Breast epithelium (tissue), 4 donors: ENCODE measurements at places on chromosomes 6 and 20. TPM values are rescaled to one million over a fixed set of nuclear protein-coding genes. Genes with fewer than 3 reads are reported as not detected.

GRCh38 chr20:14992153-14992552 is 654.7 kb upstream of the FLRT3 start:
- H3K4me3 ChIP-seq: no peak overlapping the region
- H3K27ac ChIP-seq: no peak overlapping the region
- H3K36me3 ChIP-seq: no peaks in the 10 kb centered on the region
- no peak for DNase-seq
- H3K27me3 ChIP-seq: no peaks in the 10 kb centered on the region
- no peaks in the 10 kb centered on the region for H3K4me1 ChIP-seq

DNA sequence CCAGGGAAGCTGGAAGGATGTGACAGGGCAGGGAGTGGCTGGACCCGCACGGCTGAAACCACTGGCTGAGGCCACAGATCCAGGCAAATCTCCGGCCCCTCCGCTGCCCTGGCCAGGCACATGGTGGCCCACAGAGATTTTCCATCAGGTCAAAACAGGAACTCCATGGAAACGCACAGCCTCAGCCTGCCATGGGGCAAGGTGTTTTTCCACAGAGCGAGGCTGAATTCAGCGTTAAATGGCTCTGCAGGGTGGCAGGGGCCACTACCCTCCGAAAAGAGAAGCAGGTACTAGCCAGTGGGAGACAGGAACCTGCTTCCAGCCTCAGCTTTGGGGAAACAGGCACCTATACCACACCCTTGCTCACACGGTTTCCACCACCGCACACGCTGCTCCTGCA is 53.1 kb downstream of the PREX1 start:
- H3K27ac ChIP-seq: peak overlapping the region; percentile 43
- H3K36me3 ChIP-seq: no peaks in the 10 kb centered on the region
- no peaks in the 10 kb centered on the region for H3K4me1 ChIP-seq
- H3K4me3 ChIP-seq: no peak overlapping the region

Gene MTFR2
- 0.73 TPM for total RNA-seq

- H3K27ac ChIP-seq: peak overlapping the region; percentile 61
- peak; percentile 90 for DNase-seq
- no peak overlapping the region for H3K4me3 ChIP-seq
These were observed 49.4 kb upstream of the PTPN1 start for GRCh38 chr20:50460608-50461267.

Gene CST2
- total RNA-seq: not detected

- DNase-seq: no peak
- H3K27me3 ChIP-seq: no peaks in the 10 kb centered on the region
- H3K4me1 ChIP-seq: peaks cover 6% of the 10 kb centered on the region
- no peak overlapping the region for H3K4me3 ChIP-seq
These were observed 64.0 kb upstream of the PTGIS start for GRCh38 chr20:49631856-49632418.

- no peaks in the 10 kb centered on the region for H3K27me3 ChIP-seq
- H3K4me3 ChIP-seq: no peak overlapping the region
- H3K36me3 ChIP-seq: no peaks in the 10 kb centered on the region
- DNase-seq: no peak
These were observed 80.3 kb upstream of the CNKSR3 start for GRCh38 chr6:154590756-154591155.

Gene STX7
- 28.5 TPM for total RNA-seq

DNA sequence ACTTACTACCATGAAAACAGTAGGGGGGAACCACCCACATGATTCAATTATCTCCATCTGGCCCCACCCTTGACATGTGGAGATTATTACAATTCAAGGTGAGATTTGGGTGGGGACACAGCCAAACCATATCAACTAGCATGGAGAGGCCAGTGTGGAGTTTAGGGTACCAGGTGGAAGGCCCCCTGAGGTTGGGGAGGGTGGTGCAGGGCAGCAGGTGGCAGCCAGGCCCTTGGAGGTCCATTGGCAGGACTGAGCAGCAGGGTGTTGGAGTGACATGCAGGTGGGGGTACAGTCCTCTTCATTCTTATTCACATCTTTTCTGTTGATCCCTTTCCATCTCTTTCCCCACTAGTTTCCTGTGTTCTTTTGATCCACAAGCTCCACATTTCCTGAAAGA is 42.9 kb downstream of the PHACTR3 start:
- H3K27me3 ChIP-seq: peaks cover 4% of the 10 kb centered on the region
- H3K4me1 ChIP-seq: no peaks in the 10 kb centered on the region
- H3K27ac ChIP-seq: no peak overlapping the region
- H3K4me3 ChIP-seq: no peak overlapping the region

- H3K27ac ChIP-seq: no peak overlapping the region
- no peaks in the 10 kb centered on the region for H3K36me3 ChIP-seq
- no peak for DNase-seq
- H3K4me3 ChIP-seq: no peak overlapping the region
- no peaks in the 10 kb centered on the region for H3K27me3 ChIP-seq
These were observed 345.0 kb downstream of the CD83 start for GRCh38 chr6:14462566-14462965.

Gene GSTA3
- total RNA-seq: not detected

DNA sequence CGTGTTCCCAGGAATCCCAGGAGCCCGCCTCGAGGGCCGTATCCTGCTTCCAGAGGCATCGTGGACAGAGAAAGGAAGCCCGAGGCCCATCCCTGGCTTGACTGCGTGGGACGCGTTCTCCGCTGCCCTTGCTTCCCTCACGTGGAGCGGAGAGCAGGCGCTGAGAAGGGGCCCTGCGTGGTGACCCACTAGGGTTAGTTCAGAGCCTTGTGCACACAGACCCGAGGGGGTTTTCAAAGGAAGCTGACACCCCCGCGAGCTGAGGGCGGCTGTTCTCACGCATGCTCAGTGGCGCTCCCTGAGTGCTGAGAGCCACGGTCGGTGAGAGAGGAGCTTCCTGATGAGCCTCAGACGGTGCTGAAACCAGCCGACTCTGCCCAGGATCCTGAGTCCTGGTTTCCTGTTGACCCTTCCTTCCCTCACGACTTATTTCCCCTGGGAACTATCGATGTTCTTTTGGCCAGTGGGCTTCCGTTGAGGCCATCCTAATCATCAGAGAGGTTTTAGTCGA is 28.9 kb upstream of the CCR6 start:
- no peaks in the 10 kb centered on the region for H3K36me3 ChIP-seq
- no peak overlapping the region for H3K27ac ChIP-seq
- DNase-seq: no peak
- peak overlapping the region; percentile 48 for H3K4me3 ChIP-seq
- no peaks in the 10 kb centered on the region for H3K27me3 ChIP-seq
- H3K4me1 ChIP-seq: no peaks in the 10 kb centered on the region

DNA sequence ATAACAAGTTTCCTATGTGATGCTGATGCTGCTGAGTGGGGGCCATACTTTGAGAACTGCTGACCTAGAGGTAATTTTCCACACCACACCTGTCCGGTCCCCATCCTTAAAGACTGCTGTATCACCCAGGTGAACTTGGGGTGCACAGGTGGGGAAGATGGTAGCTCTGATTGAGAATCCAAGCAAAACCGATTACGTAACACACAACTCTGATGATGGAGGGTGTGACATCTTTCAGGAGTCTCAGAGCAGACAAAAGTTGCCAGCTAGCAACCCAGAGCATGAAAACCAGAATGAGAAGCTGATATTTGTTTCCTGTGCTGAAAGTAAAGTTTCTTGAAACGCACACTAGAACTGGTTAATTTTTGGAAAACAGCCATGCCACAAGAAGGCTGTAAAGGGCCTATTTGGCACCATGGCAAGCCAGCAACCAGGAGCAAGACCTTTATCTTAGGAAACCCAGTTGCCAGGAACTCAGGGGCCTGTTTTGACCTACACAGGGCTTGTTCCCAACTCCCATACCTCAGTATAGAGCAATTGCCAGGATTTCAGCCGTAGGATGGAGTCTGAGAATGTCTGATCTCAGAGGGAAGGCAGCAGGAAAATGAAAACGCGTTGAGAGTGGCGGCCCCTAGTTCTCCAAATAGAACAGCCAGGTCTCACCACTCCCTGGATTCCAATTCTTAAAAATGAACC is 21.6 kb upstream of the TBC1D7 start:
- no peak overlapping the region for H3K4me3 ChIP-seq
- H3K4me1 ChIP-seq: no peaks in the 10 kb centered on the region
- H3K27ac ChIP-seq: no peak overlapping the region
- DNase-seq: no peak
- H3K36me3 ChIP-seq: no peaks in the 10 kb centered on the region

DNA sequence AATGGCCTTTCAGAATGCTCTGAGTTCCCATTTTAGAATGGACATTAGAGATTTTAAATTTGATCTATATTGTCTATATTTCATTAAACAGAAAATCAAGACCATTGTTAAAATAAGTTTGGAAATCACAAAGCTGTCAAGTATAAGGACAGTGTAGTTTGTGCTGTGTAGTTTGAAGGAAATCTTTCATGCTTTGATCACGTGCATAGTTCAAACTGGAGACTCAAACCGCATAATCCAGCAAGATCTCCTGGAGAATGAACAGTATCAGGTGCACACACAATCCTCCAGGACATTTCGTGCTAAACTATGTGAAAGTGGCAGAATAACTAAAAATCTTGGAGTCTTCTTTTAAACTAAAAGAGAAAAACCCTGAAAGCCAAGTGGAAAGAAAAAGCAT is 60.8 kb upstream of the TBXT start:
- H3K4me3 ChIP-seq: no peak overlapping the region
- H3K27ac ChIP-seq: no peak overlapping the region
- no peaks in the 10 kb centered on the region for H3K27me3 ChIP-seq
- H3K4me1 ChIP-seq: no peaks in the 10 kb centered on the region
- H3K36me3 ChIP-seq: no peaks in the 10 kb centered on the region

DNA sequence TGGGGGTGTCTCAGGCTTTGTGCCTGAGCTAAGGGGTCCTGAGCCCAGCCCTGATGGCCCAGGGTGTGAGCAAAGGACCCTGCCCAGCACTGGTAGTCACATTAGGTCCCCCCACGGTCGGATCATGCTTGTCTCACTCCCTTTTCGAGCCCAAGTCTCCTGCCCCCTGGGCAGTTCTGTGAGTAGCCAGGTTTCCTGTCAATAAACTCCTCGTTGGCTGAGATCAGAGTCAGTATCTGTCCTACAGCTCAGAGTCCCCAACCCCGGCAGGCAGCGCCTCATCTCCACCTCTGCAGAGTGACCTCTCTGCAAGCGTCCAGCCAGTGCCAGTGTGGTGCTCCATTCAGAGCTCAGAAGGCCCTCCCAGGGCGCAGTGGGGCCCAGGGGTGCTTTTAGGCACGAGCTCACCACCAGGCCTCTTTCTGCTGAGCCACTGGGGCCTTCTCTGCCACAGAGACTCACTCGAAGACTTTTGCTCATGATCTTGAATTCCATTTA is 93.7 kb upstream of the PMEPA1 start:
- no peaks in the 10 kb centered on the region for H3K36me3 ChIP-seq
- H3K27ac ChIP-seq: no peak overlapping the region
- no peaks in the 10 kb centered on the region for H3K27me3 ChIP-seq
- no peaks in the 10 kb centered on the region for H3K4me1 ChIP-seq
- DNase-seq: no peak
- H3K4me3 ChIP-seq: no peak overlapping the region
